ENCODE measurements at places on chromosomes 16 and 17.
A peak's percentile ranks its signal among the peaks of the same experiment; 100 is the strongest.

- peak; percentile 68 for DNase-seq
These were observed 48.5 kb downstream of the RAI1 start for GRCh38 chr17:17729620-17730249.

GRCh38 chr17:12815642-12816141, 26.4 kb downstream of the ARHGAP44 start:
- DNase-seq, result no peak

DNA sequence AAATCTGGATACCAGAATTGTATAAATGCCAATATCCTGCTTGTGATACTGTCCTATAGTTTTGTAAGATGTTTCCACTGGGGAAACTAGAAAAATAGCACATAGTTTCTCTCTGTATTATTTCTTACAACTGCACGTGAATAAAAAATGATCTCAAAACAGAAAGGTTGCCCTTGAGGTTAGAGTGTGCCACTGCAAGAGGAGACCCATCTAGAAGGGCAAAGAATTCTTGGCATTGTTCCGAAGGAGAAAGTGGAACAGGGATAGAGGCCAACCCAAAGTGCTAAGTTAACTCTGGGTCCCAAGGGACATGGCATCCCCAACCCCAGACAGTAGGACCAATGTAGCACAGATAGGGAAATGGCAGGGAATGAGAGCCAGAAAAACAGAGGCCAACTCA, 477.5 kb upstream of the HSBP1 start:
- DNase-seq, result no peak

GRCh38 chr17:40582328-40582901, 17.1 kb upstream of the CCR7 start:
- DNase-seq, result no peak

- DNase-seq, result no peak
These were observed 115.3 kb downstream of the NPIPB5 start for GRCh38 chr16:22625967-22626366.

DNA sequence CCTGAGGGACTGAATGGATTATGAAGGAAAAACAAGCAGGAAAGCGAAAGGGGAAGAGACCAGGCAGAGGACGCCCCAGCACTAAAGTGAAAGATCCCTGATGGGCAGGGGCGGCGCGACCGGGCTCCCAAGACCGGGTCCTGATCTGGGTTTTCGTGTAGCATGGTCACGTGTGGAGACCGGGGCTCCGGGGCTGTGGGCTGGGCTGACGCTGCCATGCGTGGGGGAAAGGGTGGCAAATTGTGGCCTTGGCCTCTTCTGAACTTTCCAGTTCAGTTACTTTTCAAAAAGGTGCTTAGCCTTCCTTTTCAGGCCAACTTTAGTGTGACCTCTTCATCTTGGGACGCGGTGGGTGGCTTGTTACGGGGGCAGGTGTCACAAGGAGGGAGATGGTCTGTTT, 57.5 kb downstream of the METRNL start:
- no peak for DNase-seq

DNA sequence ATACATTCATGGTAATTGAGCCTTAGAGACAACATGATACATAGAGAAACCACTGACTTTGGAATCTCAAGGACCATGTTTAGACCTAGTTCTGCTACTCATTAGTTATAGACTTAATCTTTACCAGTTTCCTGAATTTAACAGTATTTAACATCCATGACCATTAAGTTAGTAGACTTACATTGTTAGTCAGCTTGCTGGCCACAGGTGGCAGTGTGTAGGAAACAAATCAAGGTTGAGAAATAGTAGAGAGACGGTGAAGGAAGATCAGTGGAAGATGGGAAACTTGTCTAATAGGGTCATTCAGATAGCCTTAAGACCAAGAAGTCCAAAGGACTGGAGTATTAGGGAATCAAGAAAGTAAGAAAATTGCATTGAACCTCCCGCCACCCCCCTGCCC, 31.0 kb downstream of the OMG start:
- DNase-seq, result no peak

GRCh38 chr16:27449434-27450195, 47.6 kb downstream of the IL21R start:
- no peak for DNase-seq

- DNase-seq, result no peak
These were observed 7.6 kb downstream of the AIPL1 start for GRCh38 chr17:6427279-6427781.

DNA sequence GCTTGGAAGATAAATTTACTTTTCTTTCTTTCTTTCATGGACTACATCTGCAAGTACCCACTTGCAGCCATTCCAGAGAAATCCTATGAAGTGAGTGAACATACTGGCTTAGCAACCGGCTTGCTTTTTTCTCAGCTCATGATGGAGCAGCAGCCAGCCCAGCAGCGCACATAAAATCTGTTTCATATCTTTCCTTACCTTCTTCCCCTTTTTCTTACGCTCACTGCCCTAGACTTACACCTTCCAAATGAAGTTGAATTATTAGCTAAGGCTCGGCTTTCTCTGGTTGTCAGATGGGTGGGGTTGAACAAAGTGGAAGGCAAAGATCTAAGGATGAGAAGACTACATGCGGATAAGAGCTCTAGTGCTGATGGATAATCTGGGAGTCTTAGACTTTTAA, 13.9 kb upstream of the ABCA8 start:
- DNase-seq, result no peak

DNA sequence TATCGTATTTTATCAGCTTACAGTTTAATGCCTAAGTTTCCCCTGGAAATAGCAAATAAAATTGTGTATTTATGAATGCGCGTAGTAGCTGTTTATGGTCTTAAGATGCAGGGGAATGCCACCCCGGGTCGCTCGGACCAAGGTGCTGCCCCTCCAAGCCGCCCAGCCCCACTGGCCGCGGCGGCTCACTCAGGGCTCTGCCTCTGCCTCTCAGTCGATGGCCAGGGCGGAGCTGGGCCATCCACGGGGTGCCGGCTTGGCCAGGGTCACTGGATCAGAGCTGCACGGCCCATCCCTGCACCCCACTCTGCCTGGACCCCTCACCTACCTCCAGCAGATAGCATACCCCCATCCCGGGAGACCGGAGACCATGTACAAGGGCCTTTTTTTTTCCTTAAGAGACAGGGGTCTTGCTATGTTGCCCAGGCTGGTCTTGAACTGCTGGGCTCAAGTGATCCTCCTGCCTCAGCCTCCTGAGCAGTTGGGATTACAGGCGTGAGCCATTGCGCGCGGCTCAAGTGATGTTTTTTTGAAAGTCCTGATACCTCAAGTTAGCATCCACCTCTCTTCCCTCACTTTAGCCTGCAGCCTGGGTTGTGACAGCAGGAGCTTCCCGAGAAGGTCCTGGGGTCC, 11.0 kb downstream of the PRSS27 start:
- DNase-seq, result no peak

- no peak for DNase-seq
These were observed 13.9 kb downstream of the ITPRIPL2 start for GRCh38 chr16:19127674-19128131.

DNA sequence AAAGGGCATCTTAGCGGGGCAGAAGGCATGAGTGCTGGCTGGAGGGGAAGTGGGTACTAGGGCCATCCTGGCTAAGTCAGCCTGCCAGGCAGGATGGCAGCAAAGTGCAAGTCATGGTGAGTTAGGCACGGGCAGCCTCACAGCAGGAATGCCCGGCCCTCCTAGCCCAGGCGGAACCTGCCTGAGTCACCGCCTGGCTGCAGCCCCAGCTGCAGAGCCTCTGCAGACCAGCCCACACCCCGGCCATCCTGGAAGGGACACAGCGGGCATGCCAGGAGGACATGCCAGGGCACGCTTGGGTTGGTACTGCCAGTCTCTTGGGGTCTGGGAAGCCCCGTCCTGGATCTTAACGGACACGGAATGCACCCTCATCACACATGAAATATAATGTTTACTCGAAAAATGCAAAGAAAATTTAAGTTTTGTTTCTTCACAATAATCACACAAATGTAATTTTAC, 5.0 kb upstream of the ALDH3A1 start:
- DNase-seq, result no peak

- DNase-seq, result no peak
These were observed 5.8 kb upstream of the MYO1D start for GRCh38 chr17:32882734-32883133.

GRCh38 chr17:68854452-68854851, 100.7 kb downstream of the ABCA8 start:
- DNase-seq, result no peak

DNA sequence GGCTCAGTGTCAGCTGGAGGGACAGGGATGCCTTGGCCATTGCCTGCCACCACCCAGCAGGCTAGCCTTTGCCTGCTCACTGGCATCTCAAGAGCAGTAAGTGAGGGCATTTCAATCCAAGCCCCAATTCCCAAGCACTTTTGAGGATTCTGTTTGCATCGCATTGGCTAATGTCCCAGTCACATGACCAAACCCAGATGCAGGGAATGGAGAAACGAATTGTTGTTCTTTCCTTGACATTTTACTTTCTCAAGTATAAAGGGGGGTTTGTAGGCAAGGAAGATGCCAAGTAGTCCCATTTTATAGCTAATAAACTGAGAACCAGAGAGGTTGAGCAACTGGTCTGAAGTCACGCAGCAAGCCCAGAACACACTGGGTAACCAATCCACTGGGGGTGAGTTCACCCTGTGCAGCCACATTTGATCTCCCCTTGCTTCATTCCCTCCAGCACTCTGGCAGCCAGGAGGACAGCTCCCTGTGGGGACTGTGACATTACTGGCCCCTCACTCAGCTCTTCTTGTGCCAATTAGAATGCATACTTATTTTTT, 193.8 kb upstream of the CACNG3 start:
- no peak for DNase-seq

GRCh38 chr17:59310263-59310920, 21.1 kb upstream of the YPEL2 start:
- no peak for DNase-seq

GRCh38 chr17:27463235-27463677, 7.0 kb downstream of the KSR1 start:
- DNase-seq, result no peak

GRCh38 chr17:18257268-18257981, 1.1 kb downstream of the FLII start:
- no peak for DNase-seq

DNA sequence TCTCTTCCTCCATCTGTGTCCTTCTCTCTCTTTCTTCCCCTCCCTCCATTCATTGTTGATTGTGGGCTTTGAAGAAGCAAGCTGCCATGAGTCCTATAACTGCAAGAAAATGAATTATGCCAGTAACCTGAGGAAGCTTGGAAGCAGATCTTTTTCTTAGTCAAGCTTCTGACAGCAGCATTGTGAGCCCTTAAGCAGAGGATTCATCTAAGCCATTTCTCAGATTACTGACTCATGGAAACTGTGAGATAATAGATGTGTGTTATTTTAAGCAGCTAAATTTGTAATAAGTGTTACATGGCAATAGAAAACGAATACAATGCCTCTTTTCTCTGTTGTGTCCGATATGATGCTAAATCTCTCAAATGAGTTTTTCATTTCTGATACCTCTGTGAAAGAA, 1109.7 kb downstream of the CDH11 start:
- no peak for DNase-seq

GRCh38 chr17:50763716-50764475, 3.4 kb downstream of the ANKRD40CL start:
- DNase-seq, result no peak

DNA sequence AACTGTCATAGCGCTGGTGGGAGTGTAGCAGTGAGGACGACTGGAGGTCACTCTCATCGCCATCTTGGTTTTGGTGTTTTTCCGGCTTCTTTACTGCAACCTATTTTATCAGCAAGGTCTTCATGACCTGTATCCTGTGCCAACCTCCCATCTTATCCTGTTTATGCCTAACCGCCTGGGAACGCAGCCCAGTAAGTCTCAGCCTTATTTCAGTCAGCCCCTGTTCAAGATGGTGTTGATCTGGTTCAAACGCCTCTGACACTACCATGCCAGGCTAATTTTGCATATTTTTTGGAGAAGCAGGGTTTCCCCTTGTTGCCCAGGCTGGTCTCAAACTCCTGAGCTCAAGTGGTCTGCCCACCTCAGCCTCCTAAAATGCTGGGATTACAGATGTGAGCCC, 179.8 kb upstream of the HSBP1 start:
- no peak for DNase-seq

- no peak for DNase-seq
These were observed 43.4 kb downstream of the KSR1 start for GRCh38 chr17:27499451-27500265.

DNA sequence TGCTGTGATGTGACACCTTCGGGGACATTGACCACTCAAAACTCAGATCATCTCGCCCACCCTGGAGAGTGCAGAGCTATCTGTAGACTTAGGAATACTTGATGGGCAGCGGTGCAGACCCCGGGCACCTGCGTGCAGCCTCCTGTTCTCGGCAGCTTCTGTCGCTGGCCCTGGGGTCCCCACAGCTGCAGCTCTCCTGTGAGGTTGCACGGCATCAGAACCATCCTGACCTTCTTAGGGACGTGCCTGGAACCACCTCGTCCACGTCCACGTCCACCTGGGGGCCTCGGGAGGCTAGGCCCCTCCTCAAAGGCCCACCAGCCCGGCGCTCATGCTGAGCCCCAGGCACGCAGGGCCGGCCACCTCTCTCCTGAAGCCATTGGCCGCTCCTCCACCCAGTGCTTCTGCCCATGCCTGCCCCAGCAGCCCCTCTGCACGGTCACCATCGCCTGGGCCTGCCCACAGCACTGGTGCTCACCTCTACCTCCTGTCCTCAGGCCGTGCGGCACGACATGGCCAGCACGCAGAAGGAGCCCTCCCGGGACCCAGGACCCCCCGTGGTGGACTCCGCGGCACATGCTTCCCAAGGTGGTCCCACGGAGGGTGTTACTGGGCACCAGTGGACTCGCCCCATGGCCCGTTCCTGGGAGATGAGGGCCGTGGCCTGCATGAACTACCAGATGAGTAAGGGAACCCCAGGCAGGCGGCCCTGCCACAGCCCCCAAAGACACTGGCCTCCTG, 2.3 kb upstream of the WFIKKN1 start:
- DNase-seq, result no peak

- no peak for DNase-seq
These were observed 3.7 kb upstream of the PER1 start for GRCh38 chr17:8155996-8156245.

DNA sequence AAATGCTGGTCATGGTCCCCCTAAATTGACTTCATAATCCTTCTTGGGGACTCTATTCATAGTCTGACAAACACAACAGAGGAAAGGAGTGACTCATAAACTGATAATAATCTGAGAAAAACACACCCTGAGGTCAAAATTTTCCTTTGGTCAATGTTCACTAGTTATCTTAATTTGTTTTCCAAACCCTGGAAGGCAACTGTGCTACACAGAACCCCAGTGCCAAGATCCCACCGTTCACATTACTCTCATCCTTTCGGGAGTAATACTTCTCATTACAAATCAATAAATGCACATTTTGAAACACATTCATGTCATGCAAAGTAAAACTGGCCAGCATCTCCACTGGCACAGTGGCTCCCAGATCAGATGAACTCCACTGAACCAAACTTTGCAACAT, 23.2 kb downstream of the COIL start:
- no peak for DNase-seq

GRCh38 chr16:29645694-29646187, 17.3 kb upstream of the SPN start:
- no peak for DNase-seq

GRCh38 chr16:83830769-83831455, 23.1 kb downstream of the HSBP1 start:
- no peak for DNase-seq

- DNase-seq, result no peak
These were observed 40.2 kb downstream of the SLC7A5 start for GRCh38 chr16:87828907-87829621.

GRCh38 chr17:50583641-50584040, 23.1 kb downstream of the CACNA1G start:
- DNase-seq, result no peak
